Type B pancreatic cell (in vitro differentiated cells): ENCODE measurements at places on chromosomes 4 and X. TPM values are rescaled to one million over a fixed set of nuclear protein-coding genes. Genes with fewer than 3 reads are reported as not detected.

GRCh38 chr4:103012551-103012950 lies 7.0 kb downstream of the SLC9B1 start:
- peaks cover 9% of the 10 kb centered on the region for H3K4me1 ChIP-seq
- no peak for DNase-seq

- peak overlapping the region; percentile 58 for H3K4me3 ChIP-seq
- H3K27me3 ChIP-seq: no peaks in the 10 kb centered on the region
Measured at GRCh38 chr4:139921429-139922184, 232.4 kb downstream of the MAML3 start.

DNA sequence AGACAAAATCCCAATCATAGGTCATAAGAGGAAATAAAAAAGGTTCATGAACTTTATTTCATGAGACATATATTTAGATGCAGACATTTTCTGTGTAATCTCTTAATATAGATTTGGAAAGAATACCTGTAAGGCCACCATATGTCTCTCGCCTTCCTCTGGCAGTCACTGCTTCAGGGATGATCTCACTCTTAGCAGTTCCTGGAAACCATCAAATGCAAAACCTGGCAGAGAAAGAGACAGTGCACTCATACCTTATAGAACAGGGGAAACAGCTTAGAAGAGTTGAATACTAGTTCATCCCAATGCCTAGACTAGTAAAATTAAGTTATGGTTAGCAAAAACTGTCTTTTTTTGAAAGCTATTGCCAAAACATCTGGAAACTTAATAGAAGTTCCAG lies 243.3 kb downstream of the GASK1B start:
- H3K36me3 ChIP-seq: no peaks in the 10 kb centered on the region
- H3K27me3 ChIP-seq: no peaks in the 10 kb centered on the region
- no peaks in the 10 kb centered on the region for H3K4me1 ChIP-seq
- H3K27ac ChIP-seq: no peak overlapping the region
- no peak overlapping the region for H3K4me3 ChIP-seq
- DNase-seq: no peak

GRCh38 chr4:176438401-176438800 lies 118.6 kb downstream of the SPCS3 start:
- peaks cover 4% of the 10 kb centered on the region for H3K27me3 ChIP-seq
- no peaks in the 10 kb centered on the region for H3K36me3 ChIP-seq
- H3K4me1 ChIP-seq: peaks cover 4% of the 10 kb centered on the region
- no peak overlapping the region for H3K4me3 ChIP-seq
- no peak for DNase-seq

DNA sequence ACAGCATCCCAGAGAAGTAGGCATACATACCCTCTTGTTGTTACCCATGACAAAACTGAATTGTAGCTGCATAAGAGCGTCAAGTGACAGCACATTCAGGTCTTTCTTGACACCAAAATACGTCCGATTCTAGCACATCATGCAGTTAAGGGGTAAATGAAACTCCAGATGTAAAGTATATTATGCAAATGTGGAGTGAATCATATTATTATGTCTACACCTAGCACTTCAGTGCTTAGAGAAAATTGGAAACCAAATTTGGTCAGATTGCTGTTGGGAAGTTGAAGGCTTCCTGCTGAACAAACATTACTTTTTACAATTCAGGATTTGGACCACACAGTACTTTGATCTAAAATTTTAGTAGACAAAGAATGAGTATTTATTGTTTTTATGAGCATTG lies 24.2 kb upstream of the LEF1 start:
- peaks cover 20% of the 10 kb centered on the region for H3K27me3 ChIP-seq
- DNase-seq: no peak
- H3K36me3 ChIP-seq: no peaks in the 10 kb centered on the region
- H3K4me1 ChIP-seq: peaks cover 21% of the 10 kb centered on the region
- no peak overlapping the region for H3K27ac ChIP-seq

DNA sequence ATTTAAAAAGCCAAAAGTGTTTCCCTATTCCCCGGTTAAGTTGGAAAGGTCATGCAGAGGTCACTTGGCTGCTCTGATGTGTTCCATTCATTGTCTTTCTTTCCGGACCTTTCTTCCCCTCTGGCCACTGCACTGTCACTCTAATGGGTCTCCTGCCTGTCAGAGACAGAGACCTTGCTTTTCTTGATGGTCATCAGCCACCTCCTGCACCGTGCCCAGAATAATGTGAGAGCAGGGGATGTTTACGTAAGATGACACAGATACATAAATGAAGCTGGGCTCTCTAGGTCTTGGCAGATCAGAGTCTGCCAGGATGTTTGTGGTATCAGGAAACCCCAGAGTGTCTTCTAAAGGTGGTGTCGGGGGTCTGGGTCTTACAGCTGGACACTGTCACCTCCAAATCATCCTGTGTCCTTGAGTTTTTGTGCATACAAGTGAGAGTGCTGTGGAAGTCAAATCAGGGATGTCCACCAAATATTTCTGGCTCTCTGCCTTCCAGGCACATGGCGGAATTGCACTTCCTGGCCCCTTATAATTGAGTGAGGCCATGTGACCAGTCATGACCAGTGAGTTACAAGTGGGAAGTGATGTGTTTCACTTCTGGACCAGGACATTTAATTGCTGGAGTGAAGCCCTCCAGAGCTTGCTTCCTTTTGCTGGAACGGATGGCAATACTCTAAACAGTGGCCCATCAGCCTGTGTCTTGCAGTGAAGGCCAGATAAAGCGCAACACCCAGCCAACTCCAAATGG lies 130.6 kb upstream of the ATP6AP2 start:
- DNase-seq: no peak
- H3K27ac ChIP-seq: no peak overlapping the region
- no peaks in the 10 kb centered on the region for H3K27me3 ChIP-seq
- H3K36me3 ChIP-seq: no peaks in the 10 kb centered on the region

DNA sequence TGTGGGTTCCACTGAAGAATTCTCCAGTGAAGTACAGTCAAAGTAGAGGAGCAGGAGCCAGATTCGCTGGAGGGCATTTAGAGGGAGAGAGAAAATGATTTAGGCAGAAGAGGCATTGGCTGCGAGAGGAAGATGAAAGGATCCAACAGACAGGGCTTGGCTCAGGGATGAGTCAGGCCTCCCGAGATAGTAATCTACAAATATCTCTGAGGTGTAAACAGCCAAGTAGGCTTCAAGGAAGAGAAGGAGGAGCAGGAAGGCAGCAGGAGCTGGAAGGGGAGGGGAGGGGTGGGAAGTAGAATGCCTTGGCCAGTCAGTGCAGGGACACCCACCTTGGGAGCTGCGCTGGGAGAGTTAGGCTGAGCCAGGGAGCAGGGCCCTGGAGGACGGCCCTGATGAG lies 55.5 kb downstream of the PJA1 start:
- peaks cover 28% of the 10 kb centered on the region for H3K4me1 ChIP-seq
- no peak overlapping the region for H3K4me3 ChIP-seq
- peak overlapping the region; percentile 51 for H3K27ac ChIP-seq
- DNase-seq: no peak
- no peaks in the 10 kb centered on the region for H3K27me3 ChIP-seq

DNA sequence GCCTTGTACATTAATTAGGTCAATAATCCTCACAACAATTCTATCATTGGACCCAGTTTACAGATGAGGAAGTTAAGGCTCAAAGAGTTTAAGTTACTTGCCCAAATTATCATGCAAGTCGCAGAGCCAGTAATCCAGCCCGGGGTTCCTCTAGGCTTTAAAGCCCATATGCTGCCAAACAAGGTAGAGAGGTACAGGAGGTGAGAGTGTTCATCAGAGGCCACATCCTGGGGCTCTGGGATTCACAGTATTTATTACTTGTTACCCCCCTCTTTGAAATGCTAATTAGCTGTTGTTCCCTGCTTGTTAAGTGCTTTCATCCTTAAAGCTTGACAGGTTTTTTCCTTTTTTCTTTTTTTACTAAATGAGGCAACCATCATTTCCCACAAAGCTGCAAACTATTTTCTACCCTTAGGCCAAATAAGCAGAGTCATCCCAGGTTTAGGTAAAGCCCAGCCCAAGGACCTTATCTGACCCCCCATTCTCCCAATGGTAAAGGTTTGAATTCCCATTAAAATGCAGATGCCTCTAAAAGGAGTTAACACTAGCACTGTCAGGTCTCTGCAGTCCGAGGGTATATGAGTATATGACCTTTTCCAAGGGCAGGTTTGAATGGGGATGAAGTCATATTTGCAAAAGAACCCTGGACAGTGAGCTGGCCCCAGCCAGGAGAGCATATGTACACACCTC lies 150.3 kb downstream of the SOX3 start:
- no peaks in the 10 kb centered on the region for H3K4me1 ChIP-seq
- H3K36me3 ChIP-seq: no peaks in the 10 kb centered on the region
- no peak overlapping the region for H3K4me3 ChIP-seq
- no peak overlapping the region for H3K27ac ChIP-seq
- no peak for DNase-seq

GRCh38 chrX:57447856-57448255 lies 144.0 kb upstream of the ZXDB start:
- H3K36me3 ChIP-seq: no peaks in the 10 kb centered on the region
- no peaks in the 10 kb centered on the region for H3K4me1 ChIP-seq
- H3K27me3 ChIP-seq: no peaks in the 10 kb centered on the region

DNA sequence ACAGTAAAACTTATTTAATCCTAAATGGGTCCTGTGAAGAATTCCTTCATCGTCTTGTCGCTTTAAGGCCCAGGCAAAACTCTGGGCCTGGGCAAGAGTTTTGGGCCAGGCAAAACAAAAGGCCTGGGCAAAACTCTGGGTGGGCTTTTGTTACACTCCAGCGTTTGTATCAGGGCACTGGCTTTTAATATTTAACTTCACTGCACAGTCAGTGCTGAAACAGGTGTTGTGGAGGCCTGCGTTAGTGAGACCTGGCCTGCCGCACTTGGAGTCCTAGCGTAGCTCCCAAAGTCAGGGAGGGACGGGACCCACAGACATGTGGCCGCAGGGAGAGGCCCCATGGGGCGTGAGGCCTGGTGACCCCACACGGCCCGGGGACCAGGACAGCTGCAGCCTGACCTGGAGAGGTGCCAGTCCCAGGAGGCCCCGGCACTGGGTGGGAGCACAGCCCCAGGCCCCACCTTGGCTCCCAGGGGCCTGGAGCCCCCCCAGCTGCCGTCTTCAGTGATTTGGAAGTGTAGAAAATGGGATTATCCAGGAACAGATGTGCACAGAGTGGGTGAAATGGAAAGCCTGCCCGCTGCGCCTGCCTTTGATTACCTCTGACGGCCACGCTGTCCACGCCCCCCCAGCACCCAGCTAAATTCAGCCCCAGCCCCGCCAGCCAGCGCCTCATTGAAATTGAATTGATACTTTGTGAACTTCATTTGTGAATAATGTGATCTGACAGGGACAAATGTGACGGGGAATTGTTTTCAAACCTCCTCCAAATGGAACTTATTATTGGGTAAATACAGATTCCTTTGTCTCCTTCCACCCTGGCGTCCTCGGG lies 132.9 kb upstream of the NKX1-1 start:
- peaks cover 20% of the 10 kb centered on the region for H3K27me3 ChIP-seq
- DNase-seq: no peak
- H3K4me1 ChIP-seq: peaks cover 5% of the 10 kb centered on the region
- no peaks in the 10 kb centered on the region for H3K36me3 ChIP-seq
- no peak overlapping the region for H3K27ac ChIP-seq
- H3K4me3 ChIP-seq: no peak overlapping the region

Gene UBL4A
- total RNA-seq: 23.3 and 28.7 TPM in 2 replicates

Gene FGFBP2
- not detected in 2 replicates for total RNA-seq

Gene NDP
- 0.21 and 1.1 TPM in 2 replicates for total RNA-seq

Gene CD40LG
- not detected in 2 replicates for total RNA-seq
